HFFc6 (cell line): ENCODE measurements at places on chromosomes 5 and 9. TPM values are rescaled to one million over a fixed set of nuclear protein-coding genes. Genes with fewer than 3 reads are reported as not detected.

DNA sequence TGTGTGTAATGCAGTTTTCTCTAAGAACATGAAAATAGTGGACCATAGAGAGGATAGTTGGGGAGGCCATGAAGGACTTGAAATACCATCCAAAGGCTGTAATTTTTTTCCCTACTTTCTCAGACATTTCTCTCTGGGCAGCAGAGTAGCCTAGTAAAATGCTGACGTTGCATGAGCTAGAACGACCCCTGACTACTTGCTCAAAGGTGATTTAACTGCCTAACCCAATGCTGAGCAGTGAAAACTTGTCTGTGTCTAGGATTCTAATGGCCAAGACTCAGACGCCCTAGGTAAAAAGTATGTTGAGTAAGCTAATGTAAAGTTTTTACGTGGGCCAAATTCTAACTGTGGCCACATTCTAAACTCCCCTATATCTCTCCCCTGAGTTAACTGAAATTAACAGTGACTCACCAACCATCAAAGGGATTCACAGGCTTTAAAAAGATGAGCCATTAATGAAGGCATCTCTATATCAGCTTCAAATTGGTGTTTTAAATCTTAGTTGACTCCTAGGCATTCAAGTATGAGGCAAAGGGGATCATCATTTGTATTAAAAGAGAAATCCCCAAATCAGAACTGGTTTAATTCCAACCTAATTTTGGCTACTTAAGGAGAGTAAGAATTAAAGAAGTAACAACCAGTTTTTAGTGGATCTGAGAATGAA lies 121.0 kb upstream of the GAS1 start:
- H3K27me3 ChIP-seq, result peaks cover 3% of the 10 kb centered on the region
- H3K27ac ChIP-seq, result no peak overlapping the region
- H3K36me3 ChIP-seq, result no peaks in the 10 kb centered on the region

- H3K27ac ChIP-seq, result no peak overlapping the region
- H3K27me3 ChIP-seq, result no peaks in the 10 kb centered on the region; the same call in 1 of the 2 replicates
- no peaks in the 10 kb centered on the region for H3K36me3 ChIP-seq
- DNase-seq, result no peak
- H3K4me3 ChIP-seq, result no peak overlapping the region
Measured at GRCh38 chr9:99024959-99025358, 80.0 kb upstream of the TGFBR1 start.

DNA sequence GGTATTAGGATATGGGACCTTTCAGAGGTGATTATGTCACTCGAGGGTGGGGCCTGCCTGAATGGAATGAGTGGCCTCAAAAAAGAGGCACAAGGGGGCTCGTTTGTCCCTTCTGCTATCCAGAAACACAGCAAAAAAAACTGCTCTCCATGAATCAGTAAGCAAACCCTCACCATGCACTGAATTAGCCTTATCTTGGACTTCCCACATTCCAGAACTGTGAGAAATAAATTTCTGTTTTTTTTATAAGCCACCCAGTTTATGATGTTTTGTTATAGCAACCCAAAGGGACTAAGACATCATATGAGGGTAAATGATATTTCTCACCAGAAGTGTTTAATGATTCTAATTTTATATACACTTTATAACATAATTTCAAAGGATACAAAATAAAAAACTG lies 476.6 kb upstream of the EDIL3 start:
- no peak overlapping the region for H3K27ac ChIP-seq
- no peaks in the 10 kb centered on the region for H3K4me1 ChIP-seq
- no peaks in the 10 kb centered on the region; the same call in 1 of the 2 replicates for H3K27me3 ChIP-seq
- no peak overlapping the region for H3K4me3 ChIP-seq
- DNase-seq, result no peak

- no peaks in the 10 kb centered on the region for H3K27me3 ChIP-seq
- H3K36me3 ChIP-seq, result no peaks in the 10 kb centered on the region
- DNase-seq, result no peak
- no peak overlapping the region for H3K27ac ChIP-seq
- peaks cover 10% of the 10 kb centered on the region for H3K4me1 ChIP-seq
Measured at GRCh38 chr5:139076111-139076510, 122.1 kb downstream of the SIL1 start.

ZNF883 gene
- total RNA-seq, result 3.5 to 5.8 TPM (median 4.2 TPM) in 3 replicates

ABCA1 gene
- 9.1 to 16.5 TPM (median 9.3 TPM) in 3 replicates for total RNA-seq

- no peaks in the 10 kb centered on the region; the same call in 1 of the 2 replicates for H3K27me3 ChIP-seq
- H3K4me1 ChIP-seq, result no peaks in the 10 kb centered on the region
- no peak overlapping the region for H3K4me3 ChIP-seq
- DNase-seq, result no peak
- H3K27ac ChIP-seq, result no peak overlapping the region
Measured at GRCh38 chr9:106286249-106286648, 576.7 kb upstream of the ZNF462 start.

DNA sequence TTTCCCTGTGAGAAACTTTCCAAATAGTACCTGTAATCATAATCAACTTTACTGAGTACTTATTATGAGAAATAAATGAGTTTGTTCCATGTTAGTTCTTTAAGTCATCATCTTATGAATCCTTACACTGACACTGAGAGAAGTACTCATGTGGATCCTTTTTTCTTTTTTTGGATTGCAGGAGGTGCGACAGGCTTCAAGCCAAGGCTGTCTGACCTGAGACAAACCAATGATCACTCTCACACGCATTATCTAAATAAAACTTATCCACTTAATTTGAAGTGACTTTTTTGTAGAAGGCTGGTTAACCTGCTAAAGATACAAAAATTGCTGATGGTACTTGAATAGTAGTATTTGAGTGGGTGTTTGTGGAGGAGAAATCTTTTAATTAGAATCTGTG lies 39.5 kb downstream of the JAKMIP2 start:
- no peak overlapping the region for H3K27ac ChIP-seq
- H3K27me3 ChIP-seq, result peaks cover 2% of the 10 kb centered on the region; the same call in 1 of the 2 replicates
- no peaks in the 10 kb centered on the region for H3K36me3 ChIP-seq
- H3K4me3 ChIP-seq, result no peak overlapping the region
- no peaks in the 10 kb centered on the region for H3K4me1 ChIP-seq

GRCh38 chr9:138102246-138103051 lies 224.9 kb downstream of the CACNA1B start:
- no peak for DNase-seq
- H3K4me3 ChIP-seq, result no peak overlapping the region
- H3K27ac ChIP-seq, result no peak overlapping the region
- H3K36me3 ChIP-seq, result peaks cover 14% of the 10 kb centered on the region
- peaks cover 6% of the 10 kb centered on the region for H3K27me3 ChIP-seq

GRCh38 chr5:4129523-4129922 lies 533.9 kb downstream of the IRX1 start:
- H3K27ac ChIP-seq, result no peak overlapping the region
- H3K36me3 ChIP-seq, result no peaks in the 10 kb centered on the region; the same call in 1 of the 2 replicates
- no peaks in the 10 kb centered on the region for H3K4me1 ChIP-seq
- DNase-seq, result no peak

DNA sequence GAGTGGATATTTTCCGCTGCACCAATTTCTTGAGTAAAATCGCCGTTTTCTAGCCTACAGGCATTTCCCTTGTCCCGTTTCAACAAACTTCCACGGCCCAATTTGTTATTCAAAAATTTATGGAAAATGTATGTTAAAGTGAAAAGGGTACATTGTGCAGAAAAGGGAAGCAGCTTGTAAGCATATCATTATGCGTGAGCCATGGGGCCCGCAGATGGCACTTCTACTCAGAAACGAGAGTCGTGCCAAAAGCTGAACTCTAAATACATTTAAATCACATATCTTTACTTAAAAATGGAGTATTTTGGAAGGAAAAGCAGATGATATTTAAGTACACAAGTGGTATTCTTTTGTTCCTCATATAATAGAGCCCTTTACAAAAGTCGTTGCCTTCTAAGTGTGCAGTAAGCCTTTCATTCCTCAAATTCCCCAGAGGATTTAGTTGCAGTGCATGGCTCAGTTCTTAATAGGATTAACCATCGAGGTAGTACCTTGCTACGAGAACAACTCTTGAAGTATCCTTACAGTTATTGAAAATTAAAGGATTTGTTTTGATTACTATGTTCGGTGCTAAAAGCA lies 1227.2 kb upstream of the WWC1 start:
- H3K27me3 ChIP-seq, result peaks cover 1% of the 10 kb centered on the region; the same call in 1 of the 2 replicates
- no peaks in the 10 kb centered on the region for H3K36me3 ChIP-seq
- no peak overlapping the region for H3K4me3 ChIP-seq
- no peak overlapping the region for H3K27ac ChIP-seq
- H3K4me1 ChIP-seq, result no peaks in the 10 kb centered on the region
- no peak for DNase-seq

SPRY4 gene
- total RNA-seq, result 28.7 to 32.9 TPM (median 28.8 TPM) in 3 replicates

GRCh38 chr5:82863266-82863665 lies 213.9 kb downstream of the TMEM167A start:
- no peak for DNase-seq
- no peaks in the 10 kb centered on the region for H3K4me1 ChIP-seq
- no peak overlapping the region for H3K4me3 ChIP-seq
- no peak overlapping the region for H3K27ac ChIP-seq
- H3K36me3 ChIP-seq, result no peaks in the 10 kb centered on the region

GRCh38 chr9:27129221-27129620 lies 20.2 kb downstream of the TEK start:
- DNase-seq, result no peak
- H3K4me1 ChIP-seq, result peaks cover 66% of the 10 kb centered on the region
- H3K27ac ChIP-seq, result no peak overlapping the region
- H3K4me3 ChIP-seq, result peak overlapping the region; percentile 12; the same call in 1 of the 2 replicates

IQGAP2 gene
- not detected in 3 replicates for total RNA-seq

DNA sequence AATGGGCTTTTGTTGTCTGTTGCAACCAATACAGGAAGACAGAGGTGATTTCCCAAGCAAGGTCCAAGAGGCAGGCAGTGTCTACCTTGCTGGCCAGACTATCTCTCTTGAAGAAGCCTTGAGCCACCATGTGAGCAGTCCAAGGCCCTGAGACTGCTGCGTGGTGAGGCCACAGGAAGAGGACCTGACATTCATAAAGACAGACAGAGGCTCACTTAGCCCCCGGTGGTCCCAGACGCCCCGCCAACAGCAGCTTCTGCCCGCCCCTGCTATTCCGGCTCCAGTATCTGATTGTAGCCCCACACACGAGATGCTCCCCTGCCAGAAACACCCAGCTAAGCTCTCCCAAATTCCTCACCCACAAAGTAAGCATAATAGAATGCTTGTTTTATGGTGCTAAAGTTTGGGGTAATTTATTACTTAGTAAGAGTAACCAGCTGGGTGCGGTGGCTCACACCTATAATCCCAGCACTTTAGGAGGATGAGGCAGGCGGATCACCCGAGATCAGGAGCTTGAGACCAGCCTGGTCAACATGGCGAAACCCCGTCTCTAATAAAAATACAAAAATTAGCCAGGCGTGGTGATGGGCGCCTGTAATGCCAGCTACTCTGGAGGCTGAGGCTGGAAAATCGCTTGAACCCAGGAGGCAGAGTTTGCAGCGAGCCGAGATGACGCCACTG lies 22.8 kb upstream of the FUBP3 start:
- no peak for DNase-seq
- H3K27me3 ChIP-seq, result peaks cover 22% of the 10 kb centered on the region
- no peaks in the 10 kb centered on the region for H3K4me1 ChIP-seq
- no peak overlapping the region for H3K4me3 ChIP-seq
- H3K36me3 ChIP-seq, result 0 out of 2 replicates have a peak, but pooled peaks cover 4% of the 10 kb centered on the region

PCA3 gene
- not detected in 3 replicates for total RNA-seq

DNA sequence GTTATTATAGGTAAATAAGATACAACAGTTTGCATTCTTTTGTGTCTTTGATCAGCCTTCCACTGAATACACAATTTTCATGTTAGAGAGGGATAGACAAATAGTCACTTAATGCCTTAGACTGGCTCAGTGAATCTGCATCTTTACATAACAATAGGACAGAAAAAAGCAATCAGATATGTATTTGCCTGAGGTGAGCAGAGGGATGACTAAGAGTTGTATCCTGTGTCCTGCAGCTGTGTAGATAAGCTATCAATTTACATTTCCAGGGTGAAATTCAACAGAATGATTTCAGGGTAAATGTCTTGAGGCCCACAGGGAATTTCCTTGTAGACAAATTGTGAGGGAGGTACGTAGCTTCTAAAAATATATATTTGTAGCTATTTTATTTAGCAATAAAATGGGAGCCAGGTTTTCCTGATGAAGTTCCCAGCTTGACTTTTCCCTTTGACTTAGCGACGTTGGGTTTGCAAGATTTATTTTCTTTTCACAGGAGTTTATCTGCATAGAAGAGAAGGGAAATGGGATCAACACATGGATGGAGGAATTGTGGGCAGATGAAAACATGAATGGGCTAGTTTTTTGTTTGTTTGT lies 586.1 kb upstream of the CDH6 start:
- no peak overlapping the region for H3K27ac ChIP-seq
- H3K4me3 ChIP-seq, result no peak overlapping the region
- H3K36me3 ChIP-seq, result no peaks in the 10 kb centered on the region
- no peaks in the 10 kb centered on the region for H3K4me1 ChIP-seq
- no peaks in the 10 kb centered on the region for H3K27me3 ChIP-seq

- no peak overlapping the region for H3K27ac ChIP-seq
- peaks cover 13% of the 10 kb centered on the region; the same call in 1 of the 2 replicates for H3K36me3 ChIP-seq
- DNase-seq, result no peak
- H3K27me3 ChIP-seq, result no peaks in the 10 kb centered on the region
Measured at GRCh38 chr9:128231638-128232527, 28.7 kb downstream of the DNM1 start.

- no peak overlapping the region for H3K4me3 ChIP-seq
- peaks cover 49% of the 10 kb centered on the region for H3K4me1 ChIP-seq
- no peak for DNase-seq
- no peaks in the 10 kb centered on the region; the same call in 1 of the 2 replicates for H3K27me3 ChIP-seq
Measured at GRCh38 chr5:163338-163620, 28.0 kb upstream of the LRRC14B start.

GABRA6 gene
- not detected in 3 replicates for total RNA-seq

- no peaks in the 10 kb centered on the region for H3K27me3 ChIP-seq
- 0 out of 2 replicates have a peak, but pooled peaks cover 4% of the 10 kb centered on the region for H3K36me3 ChIP-seq
- no peak overlapping the region for H3K4me3 ChIP-seq
- no peaks in the 10 kb centered on the region for H3K4me1 ChIP-seq
- H3K27ac ChIP-seq, result no peak overlapping the region
Measured at GRCh38 chr5:6850106-6850432, 136.8 kb downstream of the TENT4A start.

- H3K27ac ChIP-seq, result no peak overlapping the region
Measured at GRCh38 chr9:98687911-98688310, 20.8 kb downstream of the GABBR2 start.

ROR2 gene
- total RNA-seq, result 0.18 to 0.21 TPM in 2 of 3 replicates, not detected in the other

DNA sequence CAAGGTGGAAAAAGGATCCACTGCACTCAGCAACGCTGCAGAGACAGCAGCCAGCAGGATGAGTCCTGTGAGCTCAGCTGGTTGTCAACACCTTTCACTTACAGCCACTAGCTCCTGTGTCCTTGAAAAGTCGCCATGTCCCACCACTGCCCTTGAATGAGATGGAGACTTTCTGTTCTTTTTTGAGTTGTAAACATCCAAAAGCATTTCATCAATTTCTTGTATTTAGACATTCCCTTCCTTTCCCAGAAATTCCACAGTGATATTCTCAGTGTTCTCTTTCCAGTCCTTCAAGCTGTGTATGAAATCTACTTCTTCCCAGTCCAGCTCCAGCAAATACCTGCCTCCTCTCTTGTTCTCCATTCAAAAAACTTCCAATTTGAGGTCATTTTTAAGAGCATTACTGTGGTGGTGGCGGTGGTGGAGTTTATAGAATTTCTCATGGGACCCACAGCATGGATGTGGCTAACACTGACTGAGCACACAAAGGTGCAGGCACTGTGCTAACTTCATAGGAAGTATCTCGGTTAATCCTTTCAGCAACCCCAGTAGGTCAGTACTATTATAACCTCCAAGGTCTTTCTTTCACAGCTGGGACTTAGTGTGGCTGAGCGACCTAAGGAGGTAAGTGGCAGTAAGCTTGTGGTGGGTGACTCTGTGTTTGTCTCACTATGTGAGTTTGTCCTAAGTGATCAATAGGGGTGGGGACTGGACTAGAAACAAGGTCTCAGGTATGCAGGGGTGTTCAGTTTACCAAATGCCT lies 15.0 kb upstream of the GPX3 start:
- peaks cover 19% of the 10 kb centered on the region for H3K4me1 ChIP-seq
- DNase-seq, result no peak
- peaks cover 14% of the 10 kb centered on the region for H3K27me3 ChIP-seq
- H3K36me3 ChIP-seq, result no peaks in the 10 kb centered on the region
